HTR-8/SVneo (cell line): ENCODE measurements at places on chromosomes 1 and 21.

DNA sequence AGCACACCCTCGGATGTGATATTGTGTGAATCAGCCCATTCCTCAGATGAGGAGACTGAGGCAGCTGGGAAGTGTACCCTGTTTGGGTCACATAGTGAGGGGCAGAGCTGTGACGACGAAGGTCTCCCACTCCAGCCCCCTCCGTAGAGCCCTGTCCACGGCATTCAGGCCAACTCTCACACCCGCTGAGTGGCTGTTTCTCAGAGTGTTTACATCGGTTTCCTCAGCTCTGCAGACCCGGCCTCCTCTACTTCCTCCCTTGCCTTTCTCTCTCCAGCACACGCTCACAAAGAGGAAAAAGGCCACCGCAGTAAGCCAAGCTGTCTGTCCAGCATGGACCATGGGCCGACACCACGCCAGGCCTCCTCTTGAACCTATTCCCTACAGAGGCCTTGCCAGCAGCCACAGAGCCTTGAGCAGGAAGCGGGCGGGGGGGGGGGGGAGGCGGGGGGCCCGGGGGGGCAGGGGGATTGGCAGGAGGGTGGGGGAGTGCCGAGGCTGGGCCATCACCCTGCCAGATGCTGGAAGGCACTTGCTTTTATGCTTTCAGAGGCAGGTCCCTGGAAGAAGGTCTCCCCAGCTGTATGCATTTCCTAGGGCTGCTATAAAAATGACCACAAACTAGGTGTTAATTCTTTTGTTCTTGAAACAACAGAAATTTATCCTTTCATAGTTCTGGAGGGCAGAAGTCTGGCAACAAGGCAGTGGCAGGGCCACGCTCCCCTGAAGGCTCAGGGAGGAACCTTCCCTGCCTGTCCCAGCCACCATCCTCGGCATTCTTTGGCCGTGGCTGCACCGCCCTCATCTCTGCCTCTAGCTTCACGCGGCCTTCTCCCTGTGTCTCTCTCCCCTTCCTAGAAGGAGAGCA, 178.4 kb downstream of the PSMG1 start:
- no peak for DNase-seq

DNA sequence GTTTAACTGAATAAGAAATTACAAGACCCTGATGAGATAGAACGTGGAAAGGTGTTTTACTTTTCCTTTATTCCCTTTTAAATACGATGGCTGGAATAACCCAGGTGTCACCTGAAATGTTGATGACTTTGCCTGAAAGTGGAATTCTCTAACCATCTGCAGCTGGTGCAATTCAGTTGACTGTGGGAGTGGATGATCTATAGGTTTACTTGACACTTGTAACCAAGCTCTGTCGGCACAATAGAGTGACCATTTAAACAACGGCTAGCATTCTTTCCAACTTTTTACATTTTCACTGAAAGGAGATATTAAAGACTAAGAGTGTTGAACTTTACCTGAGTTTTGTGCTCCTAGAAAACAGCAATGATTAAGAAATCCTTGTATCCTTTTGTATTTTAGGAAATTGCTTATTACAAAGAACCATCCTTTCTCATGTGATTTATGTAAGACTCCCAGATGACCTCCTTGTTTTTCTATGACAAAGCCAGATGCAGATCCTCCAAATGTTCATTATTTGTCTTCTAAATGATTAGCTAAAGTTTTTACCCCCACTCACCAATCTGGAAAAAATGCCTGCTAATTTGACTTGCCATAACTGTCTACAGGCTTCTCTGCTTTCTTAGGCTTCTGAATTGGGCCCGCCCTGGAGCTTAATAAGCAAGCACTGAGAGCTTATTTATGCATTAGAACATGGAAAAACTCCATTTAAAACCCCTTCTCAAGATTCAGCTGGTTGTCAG, 129.5 kb upstream of the LRRC7 start:
- no peak for DNase-seq

DNA sequence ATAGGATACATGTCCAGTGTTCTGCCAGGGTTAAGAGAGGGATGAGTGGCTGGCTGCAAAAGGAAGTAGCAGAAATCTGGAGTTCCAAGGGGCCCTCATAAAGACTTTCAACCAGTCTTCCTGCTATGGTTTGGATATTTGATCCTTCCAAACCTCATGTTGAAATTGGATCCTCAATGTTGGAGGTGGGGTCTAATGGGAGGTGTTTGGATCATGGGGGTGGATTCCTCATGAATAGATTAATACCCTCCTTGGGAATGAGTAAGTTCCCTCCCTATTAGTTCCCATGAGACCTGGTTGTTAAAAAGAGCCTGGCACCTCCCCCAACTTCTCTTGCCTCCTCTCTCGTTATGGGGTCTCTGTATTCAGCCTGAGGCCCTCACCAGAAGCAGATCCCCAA, 10.1 kb upstream of the GNG12 start:
- no peak for DNase-seq

DNA sequence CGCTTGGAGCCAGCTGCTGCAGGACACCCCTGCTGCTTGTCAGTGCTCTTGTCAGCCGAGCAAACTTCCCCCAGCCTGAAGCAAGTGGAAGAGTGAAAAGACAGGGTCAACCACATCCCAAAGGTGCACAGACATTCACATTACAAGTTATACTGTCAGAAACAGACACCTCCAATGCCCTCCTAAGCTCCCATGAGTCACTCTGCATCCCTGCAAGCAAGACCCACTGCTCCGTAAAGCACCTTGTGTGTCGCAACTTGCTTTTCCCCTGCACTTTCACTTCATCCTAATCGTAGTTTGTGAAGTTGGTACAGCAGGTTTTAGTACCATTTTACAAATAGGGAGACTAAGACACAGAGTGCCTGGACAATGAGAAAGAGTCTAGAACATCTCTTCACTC, 51.1 kb downstream of the KCNH1 start:
- peak; percentile 29 for DNase-seq

DNA sequence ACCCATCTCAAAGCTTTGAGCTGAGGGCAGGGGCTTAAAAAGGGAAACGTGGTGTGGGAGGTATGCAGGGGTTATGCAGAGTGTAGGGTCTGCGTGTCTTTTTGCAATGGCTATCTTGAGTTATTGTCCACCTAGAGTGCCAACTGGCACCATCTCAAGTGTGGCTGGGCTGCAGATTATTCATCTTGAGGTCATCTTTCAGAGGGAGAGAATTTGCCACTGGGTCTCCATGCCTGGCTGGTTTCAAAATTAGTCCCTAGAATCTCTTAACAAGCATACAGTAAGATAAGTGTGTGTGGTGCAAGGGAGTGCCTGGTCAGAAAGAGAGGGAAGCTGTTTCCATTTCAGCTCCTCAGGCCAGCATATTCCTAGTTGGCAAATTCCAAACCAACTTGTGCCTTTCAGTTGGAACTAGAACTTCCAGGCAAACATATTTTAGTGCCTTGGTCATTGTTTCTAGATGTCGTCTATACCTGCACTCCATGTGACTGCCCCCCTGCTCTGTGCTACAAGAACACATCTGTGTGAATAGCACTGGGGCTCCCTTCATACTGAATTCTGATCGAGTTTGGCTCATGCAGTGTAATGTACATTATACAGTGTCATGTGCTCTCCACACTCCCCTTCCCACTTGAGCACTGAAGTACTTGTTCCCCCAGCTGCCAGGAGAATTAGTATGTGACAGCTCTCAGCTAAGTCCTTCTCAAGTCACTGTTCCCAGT, 5.0 kb upstream of the OR2T8 start:
- DNase-seq, result peak; percentile 25

DNA sequence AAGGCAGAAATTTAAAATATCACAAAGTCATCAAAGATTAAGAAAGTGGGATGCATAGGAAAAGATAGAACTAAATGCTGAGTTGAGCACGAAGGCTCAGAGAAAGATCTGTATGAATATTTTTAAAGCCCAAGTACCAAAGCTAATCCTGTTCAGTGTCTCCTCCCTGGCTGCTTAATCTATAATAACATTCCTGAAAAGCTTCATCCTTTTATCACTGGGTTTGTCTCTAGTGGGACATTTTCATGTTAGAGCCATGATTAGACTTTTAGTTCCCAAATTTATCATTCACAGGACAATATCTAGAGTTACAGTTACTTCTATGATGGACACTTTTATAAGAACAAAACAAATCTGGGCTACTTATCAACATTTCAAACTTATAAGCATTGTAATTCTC, 38.6 kb downstream of the TNFSF18 start:
- DNase-seq, result no peak

DNA sequence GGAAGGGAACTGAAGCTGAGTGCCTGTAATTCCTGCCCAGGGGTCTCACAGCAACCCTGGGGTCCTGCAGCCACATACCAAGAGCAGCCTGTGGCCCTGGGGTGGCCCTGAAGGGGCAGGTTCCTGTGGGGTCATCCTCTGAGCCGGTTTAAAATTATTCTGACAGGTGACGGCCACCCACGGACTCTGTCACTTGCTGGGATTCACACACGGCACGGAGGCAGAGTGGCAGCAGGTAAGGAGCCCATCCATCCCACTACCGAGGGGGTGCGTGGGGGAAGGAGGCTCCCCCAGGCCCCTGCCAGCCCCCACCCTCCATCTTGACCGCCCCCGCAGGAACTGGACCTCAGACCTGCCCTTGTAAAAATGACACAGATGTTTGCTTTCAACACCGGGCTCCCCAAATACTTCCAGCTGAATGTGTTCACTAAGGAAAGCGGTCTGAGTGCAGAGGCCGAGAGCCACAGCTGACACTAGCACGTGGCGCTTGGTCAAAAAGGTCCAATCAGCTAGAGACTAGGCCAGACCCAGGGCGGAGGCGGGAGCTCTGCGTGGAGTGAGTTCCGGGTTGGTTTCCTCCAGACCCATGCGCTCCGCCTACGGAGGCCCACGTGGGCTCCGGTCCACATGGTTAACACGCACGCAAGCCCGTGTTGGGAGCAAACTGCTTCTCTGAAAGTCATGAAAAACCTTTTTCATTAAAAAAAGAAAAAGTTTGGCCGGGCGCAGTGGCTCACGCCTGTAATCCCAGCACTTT, 10.0 kb downstream of the YBEY start:
- DNase-seq, result no peak

DNA sequence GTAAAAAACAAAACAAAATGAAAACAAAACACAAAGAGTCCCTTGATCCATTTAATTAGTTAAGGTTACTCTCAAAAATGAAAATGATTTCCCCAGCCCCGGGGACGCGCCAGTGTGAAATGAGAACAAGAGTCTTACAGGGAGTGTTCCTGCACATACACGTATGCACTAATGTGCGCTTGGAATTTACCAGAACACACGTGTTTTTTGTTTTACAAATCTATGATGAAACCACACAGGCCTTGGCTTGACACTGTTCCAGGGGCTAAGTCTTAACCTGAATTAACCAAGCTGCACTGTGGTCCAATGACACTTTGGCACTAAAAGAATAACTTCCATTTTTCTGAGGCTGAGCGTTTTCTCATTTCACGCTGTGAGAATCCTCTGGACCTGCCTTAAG, 63.7 kb downstream of the SLC45A1 start:
- DNase-seq, result no peak

DNA sequence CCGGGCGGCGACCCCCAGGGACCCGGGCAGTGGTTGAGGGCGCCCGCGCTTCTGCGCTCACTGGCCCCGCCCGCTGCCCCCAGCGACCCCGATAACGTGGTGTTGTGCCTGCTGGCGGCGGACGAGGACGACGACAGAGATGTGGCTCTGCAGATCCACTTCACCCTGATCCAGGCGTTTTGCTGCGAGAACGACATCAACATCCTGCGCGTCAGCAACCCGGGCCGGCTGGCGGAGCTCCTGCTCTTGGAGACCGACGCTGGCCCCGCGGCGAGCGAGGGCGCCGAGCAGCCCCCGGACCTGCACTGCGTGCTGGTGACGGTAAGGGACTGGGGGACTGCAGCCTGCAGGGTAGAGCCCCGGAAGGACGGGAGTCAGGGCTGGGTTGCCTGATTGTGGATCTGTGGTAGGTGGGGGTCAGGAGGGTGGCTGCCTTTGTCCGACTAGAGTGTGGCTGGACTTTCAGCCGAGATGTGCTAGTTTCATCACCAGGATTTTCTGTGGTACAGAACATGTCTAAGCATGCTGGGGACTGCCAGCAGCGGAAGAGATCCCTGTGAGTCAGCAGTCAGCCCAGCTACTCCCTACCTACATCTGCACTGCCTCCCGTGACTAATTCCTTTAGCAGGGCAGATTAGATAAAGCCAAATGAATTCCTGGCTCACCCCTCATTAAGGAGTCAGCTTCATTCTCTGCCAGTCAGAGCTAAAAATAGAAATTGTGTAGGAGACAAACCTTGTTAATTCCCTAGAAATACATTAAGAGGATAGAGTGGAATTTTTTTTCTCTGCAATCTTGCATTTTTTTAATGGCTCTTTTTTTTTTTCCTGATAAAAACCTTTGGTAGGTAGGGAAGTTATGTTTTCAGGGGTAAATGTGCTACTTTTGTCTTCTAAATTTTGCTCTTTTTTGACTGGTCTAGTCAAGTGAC, 1.5 kb downstream of the GADD45A start:
- peak; percentile 81 for DNase-seq

DNA sequence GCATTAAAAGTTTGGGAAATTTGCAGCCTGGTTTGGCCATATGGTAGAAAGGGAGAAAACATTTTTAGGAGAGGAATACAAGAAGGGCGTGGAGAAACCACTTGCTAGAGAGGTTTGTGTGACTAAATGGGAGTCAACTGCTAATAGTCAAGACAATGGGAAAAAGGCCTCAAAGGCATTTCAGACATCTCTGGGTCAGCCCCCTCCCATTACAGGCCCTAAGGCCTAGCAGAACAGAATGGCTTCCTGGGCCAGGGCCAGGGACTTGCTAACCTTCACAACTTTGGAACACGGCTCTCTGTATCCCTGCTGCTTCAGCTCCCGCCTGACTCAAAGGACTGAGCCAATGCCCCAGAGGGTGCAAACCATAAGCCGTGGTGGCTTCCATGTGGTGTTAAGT, 752.3 kb upstream of the ADAMTS5 start:
- no peak for DNase-seq

- DNase-seq, result no peak
These were observed 235.3 kb downstream of the FAF1 start for GRCh38 chr1:50724626-50725286.

DNA sequence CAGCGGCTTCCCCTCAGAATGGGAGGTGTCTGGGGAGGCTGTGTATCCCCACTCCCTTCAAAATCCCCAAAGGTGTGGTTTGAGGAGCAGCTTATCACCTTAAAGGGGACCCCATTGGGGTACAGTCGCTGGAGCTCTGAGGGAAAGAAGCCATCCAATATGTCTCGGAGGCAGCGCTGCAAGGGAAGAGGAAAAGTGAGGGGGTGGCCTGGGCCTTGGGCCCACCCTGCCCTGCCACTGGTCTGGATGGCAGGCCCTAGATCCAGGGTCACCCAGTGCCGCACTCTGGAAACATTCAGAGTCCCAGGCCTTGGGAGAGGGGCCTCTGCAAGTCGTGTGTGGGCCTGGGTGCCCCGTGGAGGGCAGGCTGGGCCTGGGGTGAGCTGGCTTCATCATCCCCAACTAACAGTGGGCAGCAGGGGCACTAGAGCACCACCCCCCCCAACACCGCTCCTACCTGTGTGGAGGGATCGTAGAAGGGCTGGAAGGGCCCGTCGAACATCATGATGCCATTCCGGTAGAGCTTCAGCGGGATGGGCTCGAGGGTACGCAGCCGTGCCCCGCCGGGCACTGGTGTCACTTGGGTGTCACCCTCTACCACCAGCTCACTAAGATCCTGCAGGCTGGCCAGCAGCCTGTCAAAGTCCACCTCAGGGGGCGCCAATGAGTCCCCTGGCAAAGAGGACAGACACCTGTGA, 5.6 kb downstream of the SH3BGRL3 start:
- DNase-seq, result no peak
